Kidney (tissue), 22 donors: ENCODE measurements at places on chromosomes 7 and 10.

DNA sequence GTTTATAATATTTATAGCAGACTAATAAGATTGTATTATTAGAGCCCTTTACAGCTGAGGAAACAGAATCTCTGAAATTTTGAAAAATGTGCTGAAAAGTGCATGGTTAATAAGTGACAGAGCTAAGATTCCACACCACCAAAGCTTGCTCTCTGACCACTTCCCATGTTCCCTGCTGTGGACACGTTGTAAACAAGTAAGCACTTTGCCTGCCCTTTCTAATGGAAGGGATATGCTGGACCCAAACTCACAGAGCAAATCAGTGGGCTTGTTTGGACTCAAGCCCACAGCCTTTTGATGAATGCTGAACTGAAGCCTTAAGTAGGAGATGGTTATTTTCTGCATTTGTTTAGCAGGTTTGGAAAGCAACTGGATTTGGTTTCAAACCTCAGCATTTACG, 214.0 kb upstream of the TMEM72 start:
- no peak for DNase-seq

DNA sequence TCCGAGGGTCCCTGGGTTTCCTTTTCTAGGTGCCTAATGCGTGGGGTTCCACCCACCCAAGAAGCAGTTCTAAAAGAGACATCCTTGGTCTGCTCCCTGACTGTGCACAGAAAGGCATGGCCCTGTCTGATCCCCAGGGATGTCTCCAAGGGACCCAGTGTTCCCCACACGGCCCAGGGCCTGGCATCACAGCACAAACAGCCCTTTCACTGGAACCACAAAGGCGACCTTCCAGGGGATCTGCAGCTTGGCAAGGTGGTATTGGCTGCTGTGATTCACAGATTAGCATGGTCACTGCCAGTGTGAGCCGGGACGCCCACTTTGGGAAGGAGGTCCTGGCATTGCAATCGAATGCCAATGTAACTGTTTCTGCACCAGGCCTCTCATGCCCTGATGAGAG, 6.4 kb downstream of the KCNMA1 start:
- no peak for DNase-seq

DNA sequence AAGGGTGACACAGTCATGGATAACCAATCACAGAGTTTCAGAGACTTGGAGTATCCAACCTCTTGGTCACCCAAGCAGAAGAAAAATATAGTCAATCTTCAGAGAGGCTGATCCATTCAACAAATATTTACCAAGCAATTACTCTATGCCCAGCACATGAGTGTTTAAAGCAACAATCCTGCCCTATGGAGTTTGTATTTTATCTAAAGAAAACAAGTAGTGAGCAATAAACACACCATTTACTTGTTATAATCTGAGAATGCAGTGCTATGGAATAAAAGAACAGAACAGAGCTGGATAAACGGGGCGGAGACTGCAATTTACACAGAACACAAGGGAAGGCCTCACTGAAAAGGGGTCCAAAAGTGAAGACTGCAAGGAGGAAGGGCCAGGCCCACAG, 63.8 kb downstream of the GRB10 start:
- no peak for DNase-seq

- DNase-seq: no peak
Observed at GRCh38 chr10:89502549-89502948, 32.8 kb downstream of the SLC16A12 start.

DNA sequence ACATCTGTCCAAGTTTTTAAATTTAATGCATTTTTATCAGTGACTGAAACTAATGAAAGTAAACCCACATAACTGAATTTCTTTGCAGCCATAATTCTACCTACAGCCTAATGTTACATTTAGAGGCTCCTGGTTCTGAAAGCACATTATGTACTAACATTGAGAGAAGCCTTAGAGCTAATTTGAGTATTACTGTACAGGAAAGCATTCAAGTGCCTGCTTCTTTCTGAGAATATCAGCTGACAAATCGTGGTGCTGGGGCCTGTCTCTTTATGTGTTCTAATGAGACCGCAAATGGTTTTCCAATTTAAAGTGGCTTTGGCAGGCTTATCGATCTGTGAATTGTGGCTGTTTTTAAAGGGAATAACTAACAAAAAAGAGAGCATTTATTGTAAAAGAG, 32.3 kb upstream of the DGKB start:
- no peak for DNase-seq
